ENCODE measurements at places on chromosomes 2 and 18. TPM values are rescaled to one million over a fixed set of nuclear protein-coding genes. Genes with fewer than 3 reads are reported as not detected.

DNA sequence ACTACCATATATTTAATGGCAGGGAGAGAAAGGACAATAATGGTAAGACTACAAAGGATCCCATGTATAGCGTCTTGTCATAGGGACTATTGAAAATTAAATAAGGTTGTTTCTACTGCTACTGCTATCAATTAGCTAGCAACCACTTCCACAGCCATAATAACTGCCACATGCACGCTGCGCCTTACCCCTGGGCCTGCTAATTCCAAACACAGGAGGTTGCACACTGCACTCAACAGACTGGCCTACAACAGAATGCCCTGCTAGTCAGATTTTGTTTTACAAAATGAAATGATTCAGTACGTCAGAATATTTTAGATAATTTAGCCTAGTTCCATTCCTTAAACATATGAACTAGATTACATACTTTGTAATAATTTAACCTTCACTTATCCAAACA, 121.0 kb upstream of the SMAD7 start:
- no peak for DNase-seq

GRCh38 chr2:98908931-98909316, 27.1 kb downstream of the CRACDL start:
- peak; percentile 30 for DNase-seq

DNA sequence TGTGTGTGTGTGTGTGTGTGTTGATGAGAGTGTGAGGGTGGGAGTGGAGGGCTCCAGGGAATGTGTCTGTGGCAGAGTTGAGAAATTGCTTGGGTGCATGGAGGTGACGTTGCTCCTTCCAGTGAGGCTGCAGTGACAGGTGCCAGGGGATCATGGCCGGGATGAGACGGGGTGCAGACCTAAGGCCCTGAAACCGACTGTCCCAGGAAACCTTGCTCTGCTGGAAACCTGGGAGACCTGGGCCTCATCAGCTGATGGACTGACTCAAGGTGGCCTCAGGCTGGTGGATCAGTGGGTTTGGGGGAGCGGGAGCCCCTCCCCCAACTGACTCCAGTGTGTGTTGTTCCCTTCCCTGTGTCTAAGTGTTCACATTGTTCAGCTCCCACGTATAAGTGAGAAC, 56.6 kb downstream of the INHBB start:
- DNase-seq = no peak

The PPP1R7 gene
- polyA plus RNA-seq = 112 TPM

- DNase-seq = no peak
Measured at GRCh38 chr2:227471924-227472264, at the start of gene AGFG1. Gene AGFG1, plus strand, starts transcription at chr2:227472156. Its CDS starts 266 bp downstream, at chr2:227472422.

The HNMT gene
- polyA plus RNA-seq = 0.89 TPM

The ABCG8 gene
- not detected for polyA plus RNA-seq

DNA sequence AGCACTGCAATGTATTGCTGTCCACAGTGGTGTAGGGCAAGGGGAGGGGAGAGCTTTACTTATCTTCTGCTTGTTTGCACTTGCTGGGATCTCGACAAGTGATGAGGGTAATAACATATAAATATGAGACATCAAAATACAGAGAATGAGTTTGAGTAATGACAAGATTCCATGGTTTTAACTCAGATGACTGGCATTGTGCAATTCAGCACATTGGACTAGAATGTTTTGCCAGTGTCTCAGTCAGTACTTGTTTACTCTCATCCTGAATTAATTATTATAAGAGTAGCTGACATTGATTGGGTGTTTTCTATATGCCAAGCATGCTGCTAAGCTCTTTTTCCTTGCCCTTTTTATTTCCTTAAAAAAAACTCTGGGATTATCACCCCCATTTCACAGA, 306.7 kb upstream of the MMADHC start:
- DNase-seq = peak; percentile 91

The NT5C1B gene
- not detected for polyA plus RNA-seq

DNA sequence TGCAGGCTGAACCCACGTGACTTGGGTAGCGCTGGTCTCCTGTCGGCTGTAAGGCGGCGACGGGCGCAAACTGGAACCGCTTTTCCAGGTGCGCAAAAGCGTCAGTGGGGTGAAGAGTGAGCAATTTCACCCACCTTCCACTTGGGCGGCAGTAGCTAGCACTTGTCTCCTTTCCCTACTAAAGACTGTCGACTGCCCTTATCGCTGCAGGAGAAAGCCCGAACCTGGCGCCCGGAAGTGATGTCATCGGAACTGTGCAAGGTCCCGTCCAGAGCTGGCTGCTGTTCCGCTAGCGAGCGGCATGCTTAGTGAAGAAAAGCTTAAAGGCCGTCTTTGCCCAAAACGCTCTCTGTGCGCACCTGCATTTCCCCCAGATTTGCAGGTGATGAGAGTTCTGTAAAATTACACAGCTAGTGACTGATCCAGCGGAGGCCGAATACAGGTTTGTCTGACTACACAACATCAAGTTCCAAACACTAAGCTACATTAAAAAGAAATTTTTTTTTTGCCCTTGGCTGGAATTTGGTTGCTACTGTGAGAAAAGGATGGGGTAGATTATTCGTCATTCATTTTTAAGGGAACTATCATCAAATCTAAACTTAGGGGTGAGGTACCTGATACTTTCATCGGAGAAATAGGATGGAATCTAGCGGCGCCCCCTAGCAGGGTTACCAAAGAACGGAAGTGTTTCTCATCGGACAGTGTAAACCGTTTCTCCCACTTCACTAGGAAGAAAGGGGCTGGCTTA, at the start of gene OSGEPL1:
OSGEPL1 (minus strand) TSS at position 242 of the 748 bp plus-strand sequence. CDS start 1,152 bp downstream, outside the sequence.
- peak; percentile 94 for DNase-seq

GRCh38 chr2:103161456-103162289, 399.8 kb downstream of the TMEM182 start:
- DNase-seq = peak; percentile 11

The AQP12A gene
- not detected for polyA plus RNA-seq

The TMEM163 gene
- not detected for polyA plus RNA-seq

GRCh38 chr2:127523269-127523939, 2.9 kb downstream of the IWS1 start:
- no peak for DNase-seq

DNA sequence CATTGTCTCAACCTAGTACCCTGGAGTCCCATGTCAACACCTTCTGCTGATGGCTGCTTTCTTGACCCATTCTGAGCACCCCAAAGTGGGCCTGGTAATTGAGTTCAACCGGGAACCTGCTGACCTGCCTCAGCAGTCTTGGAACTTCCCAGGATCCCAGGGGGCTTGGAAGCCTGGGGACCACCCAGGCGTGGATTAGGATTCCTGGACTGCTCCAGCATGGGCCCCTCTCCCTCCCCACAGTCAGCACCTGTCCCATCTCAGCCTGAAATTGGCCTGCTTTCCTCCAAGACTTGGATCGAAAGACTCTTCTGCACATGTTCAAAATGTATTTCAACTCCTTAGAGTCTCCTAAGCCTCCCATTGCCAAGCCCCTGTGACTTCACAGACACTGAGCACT, 15.4 kb upstream of the MRPL33 start:
- DNase-seq = no peak

DNA sequence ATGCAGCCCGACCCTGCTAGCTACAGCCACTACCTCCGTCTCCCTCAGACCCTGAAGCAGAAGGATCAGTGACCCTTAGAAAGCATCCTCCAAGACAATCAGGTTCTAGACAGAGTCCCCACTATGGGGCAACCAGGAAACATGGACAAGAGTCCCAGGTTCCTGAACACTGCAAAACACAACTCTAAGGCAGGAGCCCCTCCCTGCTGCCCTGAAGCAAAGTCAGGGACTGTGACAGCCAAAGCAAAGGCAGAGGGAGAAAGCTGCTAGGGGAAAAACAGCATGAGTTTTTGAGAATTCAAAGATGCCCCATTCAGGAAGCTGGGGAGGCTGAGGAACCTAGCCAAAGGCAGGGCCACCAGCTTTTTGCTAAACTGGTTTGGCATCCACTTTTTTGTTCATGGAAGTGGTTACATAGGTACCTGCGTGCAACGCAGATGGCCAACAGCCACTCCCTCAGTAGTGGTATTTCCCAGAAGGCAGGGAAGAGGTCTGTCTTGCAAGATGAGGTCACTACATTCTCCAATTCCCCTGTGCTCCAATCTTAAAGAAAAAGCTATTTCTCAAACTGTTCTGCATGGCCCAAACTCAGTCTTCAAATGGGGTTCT, 33.2 kb downstream of the MYO5B start:
- DNase-seq = peak; percentile 35

The NEU2 gene
- not detected for polyA plus RNA-seq

- no peak for DNase-seq
Measured at GRCh38 chr2:237915576-237915975, 51.2 kb upstream of the UBE2F start.

- DNase-seq = no peak
Measured at GRCh38 chr2:20313659-20314058, 37.0 kb downstream of the PUM2 start.

The CFC1 gene
- polyA plus RNA-seq = not detected

DNA sequence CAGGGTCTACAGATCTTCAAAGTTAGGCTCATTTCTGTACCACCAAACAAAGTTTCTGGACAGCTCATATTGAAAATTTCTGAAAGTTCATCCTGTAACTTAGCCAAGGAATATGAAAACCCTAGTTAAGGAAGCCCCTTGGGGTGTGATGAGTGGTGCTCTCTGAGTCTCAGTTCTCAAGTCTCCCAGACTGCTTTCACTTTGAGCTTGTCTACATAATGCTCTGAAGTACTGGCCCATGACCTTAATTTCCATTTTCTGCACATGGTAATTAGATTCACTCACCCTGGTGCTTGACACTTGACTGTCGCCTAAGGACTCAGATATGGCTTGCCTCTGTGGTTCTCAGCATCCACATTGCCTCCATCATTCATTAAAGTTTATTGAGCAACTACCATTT, 51.7 kb upstream of the SATB2 start:
- no peak for DNase-seq

The CDKL4 gene
- polyA plus RNA-seq = 0.04 TPM

DNA sequence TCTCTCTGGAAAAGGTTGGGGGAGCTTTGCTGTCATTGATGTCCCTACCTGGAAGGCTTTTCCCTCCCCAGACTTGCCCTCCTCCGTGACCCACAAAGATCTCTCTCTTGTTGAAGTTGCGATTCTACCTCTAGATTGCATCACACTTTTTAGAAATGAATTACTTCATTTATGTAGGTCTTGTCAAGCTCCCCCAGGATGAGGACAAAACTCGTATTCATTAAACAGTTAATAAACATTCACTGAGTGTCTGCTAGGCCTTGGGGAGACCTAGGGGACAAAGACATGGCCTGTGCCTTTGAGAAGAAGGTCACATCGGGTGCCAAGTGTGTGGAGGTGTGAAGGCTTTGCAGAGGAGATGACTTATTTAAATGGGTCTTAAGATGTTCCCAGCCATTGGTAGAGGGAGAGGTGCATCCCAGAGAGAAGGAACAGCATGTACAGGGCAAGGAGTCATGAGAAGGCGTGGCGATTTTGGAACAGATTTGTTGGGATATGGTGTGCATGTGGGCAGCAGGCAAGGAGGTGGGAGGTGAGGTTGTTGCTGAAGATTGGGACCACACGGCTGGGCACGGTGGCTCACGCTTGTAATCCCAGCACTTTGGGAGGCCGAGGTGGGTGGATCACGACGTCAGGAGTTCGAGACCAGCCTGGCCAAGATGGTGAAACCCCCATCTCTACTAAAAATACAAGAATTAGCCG, 9.8 kb upstream of the YWHAQ start:
- no peak for DNase-seq

DNA sequence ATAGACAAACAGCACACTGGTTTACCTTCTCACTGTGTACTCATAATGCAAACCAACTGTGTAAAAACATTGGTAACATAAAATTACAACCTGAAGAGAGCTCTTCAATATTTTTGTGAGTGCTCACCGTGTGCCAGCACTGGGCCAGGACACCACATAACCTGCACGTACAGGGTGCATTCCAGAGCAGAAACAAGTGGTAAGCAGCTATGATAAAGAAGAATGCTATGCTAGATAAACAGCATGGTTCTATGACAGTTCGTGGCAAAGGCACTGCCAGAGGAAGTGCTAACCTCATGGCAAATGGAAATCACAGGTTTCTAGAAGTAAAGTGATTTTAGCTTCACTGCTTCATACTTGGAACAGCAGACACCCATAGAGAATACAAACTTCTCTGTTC, 343.5 kb downstream of the MTX2 start:
- peak; percentile 79 for DNase-seq

The C2orf66 gene
- polyA plus RNA-seq = 0.06 TPM

DNA sequence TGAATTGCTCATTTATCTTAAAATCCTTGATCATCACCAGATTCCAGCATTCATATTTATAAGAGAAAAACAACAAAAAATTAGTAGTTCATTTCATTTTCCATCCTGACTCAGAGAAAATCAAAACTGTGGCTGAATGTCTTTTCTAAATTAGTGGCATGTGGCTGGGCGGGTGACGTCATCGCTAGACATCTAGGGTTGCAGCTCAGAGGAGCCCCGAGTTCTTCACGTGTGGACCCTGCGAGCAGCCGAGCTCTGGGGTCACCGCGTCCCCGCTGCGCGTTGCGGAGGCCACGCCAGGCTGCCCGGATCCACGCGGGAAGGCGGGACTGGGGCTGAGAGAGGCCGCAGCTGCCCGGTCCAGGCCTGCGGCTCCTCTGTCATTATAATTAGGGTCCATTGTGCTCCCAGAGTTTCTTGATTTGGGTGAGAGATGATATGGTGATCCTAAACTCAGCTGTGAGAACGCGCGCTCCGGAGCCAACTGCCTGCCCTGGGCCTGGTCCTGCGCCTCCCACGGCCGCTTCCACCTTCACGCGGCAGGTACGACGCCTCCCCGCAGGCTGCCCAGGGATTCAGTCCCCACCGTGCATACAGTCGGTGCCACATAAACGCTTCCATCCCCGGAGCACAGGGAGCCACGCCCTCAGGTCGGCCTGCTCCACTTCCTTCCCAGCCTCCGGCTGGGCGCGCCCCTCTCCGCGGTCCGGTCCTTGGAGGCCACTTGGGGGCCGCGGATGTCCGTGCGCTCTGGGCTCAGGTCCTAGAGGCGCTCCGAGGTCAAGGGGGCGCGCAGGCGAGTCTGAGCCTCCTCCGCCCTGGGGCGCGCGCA, 56.5 kb downstream of the TMEM18 start:
- no peak for DNase-seq

The NCKAP5 gene
- 0.79 TPM for polyA plus RNA-seq

DNA sequence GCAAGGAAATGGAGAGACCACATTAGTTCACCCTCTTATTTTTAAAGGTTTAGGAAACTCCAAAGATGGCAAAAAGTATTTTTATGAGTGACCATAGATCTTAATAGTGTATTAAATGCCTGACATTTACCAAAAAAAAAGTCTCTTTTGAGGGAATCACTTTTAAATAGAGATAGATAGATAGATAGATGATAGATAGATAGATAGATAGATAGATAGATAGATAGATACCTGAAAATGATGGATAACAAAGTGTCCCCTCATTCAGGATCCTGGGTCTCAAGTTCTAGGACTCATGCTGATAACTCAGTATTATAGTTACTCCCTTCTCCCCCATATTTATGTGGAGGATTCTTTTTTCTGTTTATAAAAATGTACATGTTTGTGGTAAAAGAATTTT, 52.8 kb downstream of the FARP2 start:
- no peak for DNase-seq

The POTEJ gene
- polyA plus RNA-seq = not detected

GRCh38 chr2:1022178-1022577, 71.5 kb downstream of the SNTG2 start:
- DNase-seq = no peak

Measured in foreskin keratinocyte (primary cell).